ENCODE measurements at places on chromosomes 5 and 9.

DNA sequence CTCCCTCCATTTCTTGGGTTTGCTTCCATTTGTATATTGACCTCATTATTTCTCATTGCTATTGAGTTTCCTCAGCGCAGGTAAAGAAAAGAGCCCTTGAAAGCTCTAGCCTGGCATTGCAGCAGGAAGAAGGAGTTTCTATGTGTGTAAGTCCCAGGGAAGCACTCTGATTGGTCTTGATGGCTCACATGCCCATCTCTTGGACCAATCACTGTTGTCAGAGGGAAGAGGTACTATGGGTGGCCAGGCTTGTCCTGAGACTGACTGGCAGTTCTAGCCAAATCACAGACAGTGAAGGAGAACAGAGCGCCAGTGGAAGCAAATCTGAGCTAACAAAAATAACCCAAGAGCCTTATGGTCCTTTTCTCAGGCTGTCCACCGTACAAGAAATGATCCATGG is 219.0 kb downstream of the PAX5 start:
- DNase-seq: no peak

DNA sequence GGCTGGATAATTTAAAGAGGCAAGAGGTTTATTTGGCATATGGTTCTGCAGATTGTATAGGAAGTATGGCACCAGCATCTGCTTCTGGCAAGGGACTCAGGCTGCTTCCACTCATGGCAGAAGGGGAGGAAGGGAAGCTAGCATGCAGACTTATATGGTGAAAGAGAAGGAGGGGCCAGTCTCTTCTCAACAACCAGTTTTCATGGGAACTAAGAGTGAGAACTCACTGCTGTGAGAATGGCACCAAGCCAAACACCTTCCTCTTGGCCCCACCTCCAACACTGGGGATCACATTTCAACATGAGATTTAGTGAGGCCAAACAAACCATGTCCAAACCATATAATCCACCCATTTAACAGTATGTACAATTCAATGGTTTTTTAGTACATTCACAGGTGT is 113.3 kb upstream of the SHB start:
- DNase-seq: no peak

GRCh38 chr5:65566505-65566904 is 3.4 kb downstream of the PPWD1 start:
- DNase-seq: no peak

- peak; percentile 36 for DNase-seq
Measured at GRCh38 chr5:121497176-121497575, 354.5 kb upstream of the FTMT start.

GRCh38 chr5:145943674-145944121 is 7.3 kb downstream of the SH3RF2 start:
- DNase-seq: no peak

GRCh38 chr9:1469996-1470395 is 419.8 kb downstream of the DMRT2 start:
- DNase-seq: no peak

DNA sequence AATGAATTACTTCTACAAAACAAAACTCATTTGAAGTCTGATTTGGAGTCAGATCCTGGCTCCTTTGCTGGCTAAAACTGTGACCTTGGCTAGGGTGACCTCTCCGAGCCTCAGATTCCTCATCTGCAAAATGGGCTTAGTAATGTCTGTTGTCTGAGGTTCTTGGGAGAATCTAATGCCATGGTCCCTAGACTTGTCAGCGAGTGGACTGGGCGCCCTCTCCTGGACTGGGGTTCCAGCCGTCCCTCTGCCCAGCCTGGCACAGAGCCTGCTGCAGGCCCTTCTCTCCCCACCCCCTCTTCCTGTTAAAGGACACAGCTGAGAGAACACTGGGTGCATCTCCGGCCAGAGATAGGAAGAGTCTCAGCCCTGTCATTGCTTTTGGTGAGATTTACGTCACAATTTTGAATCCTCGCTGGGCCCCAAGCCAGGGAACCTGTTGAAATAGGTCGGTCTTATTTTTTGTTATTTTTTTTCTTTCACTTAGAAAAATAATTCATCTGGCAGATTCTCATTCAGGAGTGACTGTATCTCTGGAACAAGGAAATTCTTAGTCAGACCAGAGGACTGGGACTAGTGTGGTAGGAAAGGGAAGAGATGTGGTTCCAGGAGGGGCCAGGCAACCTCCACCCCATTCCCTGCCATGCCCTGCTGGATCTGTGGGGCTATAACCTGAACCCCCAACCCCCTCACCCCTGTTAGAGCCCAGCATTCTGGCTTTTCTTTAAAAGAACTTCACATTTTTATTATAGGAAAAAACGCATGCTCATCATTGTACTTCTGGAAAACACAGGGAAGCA is 48.2 kb upstream of the RPL26L1 start:
- peak; percentile 49 for DNase-seq

GRCh38 chr5:73612799-73613198 is 13.2 kb upstream of the ARHGEF28 start:
- no peak for DNase-seq

GRCh38 chr9:24590432-24590831 is 44.7 kb upstream of the IZUMO3 start:
- no peak for DNase-seq

DNA sequence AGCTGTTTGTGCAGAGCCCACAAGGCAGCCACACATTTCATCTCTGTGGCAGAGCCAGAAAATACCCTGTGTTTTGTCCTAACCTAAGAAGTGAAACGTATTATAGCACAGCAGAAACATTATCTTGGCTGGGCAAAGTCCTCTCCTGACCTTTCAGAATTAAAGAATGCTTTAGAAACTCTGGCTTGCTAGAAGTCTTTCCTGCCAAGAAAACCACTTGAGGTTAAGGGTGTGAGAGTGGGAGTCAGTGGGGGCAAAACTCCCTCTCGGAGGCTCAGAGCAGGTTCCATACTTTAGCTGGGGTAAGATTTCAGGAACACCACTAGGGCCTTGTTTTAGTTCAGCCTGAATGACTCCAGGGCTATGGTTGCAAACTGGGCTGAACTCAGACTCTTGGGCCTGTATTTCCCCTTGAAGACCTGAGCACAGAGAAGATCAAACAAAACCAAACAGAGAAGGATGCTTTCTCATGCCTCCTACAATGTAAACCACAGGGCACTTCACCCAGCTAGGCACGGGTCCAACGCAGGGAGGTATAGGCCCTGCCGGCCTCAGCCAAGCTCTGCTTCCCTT is 48.0 kb downstream of the ZNF366 start:
- no peak for DNase-seq

DNA sequence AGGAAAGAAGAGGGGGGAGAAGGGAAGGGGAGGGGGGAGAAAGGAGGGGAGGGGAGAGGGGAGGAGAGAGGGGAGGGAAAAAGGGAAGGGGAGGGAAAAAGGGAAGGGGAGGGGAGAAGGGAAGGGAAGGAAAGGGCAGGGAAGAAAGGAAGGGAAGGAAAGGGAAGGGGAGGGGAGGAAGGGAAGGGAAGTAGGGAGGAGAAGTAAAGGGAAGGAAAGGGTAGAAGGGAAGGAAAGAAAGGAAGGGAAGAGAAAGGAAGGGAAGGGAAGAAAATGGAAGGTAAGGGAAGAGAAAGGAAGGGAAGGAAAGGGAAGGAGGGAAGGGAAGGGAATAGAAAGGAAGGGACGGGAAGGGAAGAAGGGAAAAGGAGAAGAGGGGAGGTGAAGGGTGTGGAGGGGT is 248.2 kb downstream of the EBF1 start:
- no peak for DNase-seq

DNA sequence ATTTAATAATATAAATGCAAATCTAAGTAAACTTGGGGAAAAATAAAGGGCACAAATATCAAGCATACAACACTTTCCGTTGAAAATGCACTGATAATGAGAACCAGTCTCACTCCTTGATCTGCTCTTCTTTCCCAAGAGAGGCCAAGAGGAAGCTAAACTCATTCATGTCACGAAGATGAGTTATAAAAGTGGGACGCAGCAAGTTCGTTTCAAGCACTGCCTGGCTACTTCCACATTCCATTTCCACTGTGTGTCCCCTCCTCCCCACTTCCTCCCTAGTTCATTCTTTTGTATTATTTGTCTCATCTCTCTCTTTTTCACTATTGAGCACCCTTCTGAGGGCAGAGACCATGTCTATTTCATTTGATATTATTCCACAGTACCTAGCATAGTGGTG is 158.1 kb downstream of the SLC24A2 start:
- no peak for DNase-seq

DNA sequence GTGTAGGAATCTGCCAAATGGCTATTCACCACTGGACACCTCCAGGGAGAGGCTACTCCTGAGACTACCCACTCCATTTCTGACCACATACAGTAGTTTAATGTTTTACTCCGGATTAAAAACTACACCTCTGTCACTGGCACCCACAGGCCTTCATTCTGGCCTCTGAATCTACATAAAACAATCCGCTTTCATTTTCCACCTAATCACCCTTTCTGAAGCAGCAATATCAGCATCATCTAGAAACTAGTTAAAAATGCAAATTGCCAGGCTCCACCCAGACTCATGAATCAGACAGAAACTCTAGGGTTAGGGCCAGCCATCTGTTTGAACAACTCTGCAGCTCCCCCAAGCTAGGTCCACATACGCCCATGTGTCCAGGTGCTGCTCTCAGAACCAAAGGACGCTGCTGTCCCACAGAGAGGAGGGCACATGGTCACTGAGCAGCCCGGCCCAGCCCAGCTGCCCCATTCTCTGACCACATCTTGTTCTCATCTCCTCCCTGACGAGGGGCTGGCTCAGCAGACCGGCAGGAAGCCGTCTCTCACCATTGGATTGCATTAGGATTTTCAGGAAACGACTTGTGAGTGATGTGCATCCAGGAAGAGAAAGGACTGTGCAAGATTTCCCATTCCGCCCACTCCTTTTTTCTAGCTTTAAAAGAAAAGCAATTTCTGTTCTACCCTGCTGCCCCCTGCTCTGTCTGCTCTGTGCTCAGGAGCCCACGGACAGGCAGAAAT is 34.7 kb downstream of the ADAM19 start:
- no peak for DNase-seq

GRCh38 chr5:159456722-159457465 is 126.6 kb upstream of the IL12B start:
- DNase-seq: no peak

All from D341Med (cell line).